ENCODE measurements at places on chromosomes 2 and 18.

DNA sequence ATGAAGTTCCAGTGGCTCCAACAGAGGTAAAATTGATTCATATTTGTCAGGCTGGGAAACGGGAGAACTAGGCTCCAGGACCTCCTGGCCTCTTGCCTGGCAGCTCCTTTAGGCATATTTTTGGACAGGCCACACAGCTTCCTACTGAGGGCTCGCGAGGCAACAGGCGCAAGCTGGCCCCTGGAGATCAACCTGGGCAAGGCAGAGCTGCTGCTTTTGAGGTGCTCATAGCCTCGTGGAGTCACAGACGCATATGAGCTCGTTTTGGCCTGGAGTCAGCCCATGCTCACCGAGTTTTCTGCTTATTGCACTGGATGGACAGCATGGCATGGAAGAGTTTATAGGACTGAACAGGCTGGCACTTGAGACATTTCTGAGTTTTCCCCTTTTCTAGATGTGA is 97.7 kb downstream of the CAPN13 start:
- no peak for DNase-seq

GRCh38 chr18:57352761-57353136 is 392 bp downstream of the ST8SIA3 start:
- no peak for DNase-seq

- DNase-seq: no peak
These were observed 18.2 kb downstream of the MAPRE2 start for GRCh38 chr18:35059280-35059927.

GRCh38 chr2:67581751-67582150 is 184.6 kb downstream of the ETAA1 start:
- no peak for DNase-seq

- DNase-seq: no peak
These were observed 88.9 kb upstream of the BCL2L11 start for GRCh38 chr2:111031546-111032478.

DNA sequence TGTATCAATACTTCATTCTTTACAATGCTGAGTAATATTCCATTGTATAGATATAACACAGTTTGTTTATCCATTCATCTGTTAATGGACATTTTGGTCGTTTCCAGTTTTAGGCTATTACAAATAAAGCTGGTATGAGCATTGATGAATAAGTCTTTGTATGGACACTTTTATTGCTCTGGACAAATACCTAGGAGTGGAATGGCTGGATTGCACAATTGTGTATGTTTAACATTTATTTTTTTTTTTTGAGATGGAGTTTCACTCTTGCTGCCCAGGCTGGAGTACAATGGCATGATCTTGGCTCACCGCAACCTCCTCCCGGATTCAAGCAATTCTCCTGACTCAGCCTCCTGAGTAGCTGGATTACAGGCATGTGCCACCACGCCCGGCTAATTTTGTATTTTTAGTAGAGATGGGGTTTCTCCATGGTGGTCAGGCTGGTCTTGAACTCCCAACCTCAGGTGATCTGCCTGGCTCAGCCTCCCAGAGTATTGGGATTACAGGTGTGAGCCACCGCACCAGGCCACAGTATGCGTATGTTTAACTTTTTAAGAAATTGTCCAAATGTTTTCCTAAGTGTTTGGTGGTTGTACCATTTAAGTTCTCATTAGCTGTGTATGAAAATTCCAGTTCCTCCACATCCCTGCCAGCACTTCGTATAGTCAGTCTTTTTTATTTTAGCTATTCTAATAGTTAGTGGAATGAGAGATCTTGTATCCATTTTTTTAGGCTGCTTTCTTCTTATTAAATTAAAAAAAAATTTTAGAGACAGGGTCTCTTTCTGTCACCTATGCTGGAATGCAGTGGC is 194.9 kb upstream of the HAAO start:
- DNase-seq: no peak
